ENCODE measurements at places on chromosomes 1 and 21.

GRCh38 chr1:109617291-109617801 lies 2.1 kb downstream of the GNAT2 start:
- no peak for DNase-seq

DNA sequence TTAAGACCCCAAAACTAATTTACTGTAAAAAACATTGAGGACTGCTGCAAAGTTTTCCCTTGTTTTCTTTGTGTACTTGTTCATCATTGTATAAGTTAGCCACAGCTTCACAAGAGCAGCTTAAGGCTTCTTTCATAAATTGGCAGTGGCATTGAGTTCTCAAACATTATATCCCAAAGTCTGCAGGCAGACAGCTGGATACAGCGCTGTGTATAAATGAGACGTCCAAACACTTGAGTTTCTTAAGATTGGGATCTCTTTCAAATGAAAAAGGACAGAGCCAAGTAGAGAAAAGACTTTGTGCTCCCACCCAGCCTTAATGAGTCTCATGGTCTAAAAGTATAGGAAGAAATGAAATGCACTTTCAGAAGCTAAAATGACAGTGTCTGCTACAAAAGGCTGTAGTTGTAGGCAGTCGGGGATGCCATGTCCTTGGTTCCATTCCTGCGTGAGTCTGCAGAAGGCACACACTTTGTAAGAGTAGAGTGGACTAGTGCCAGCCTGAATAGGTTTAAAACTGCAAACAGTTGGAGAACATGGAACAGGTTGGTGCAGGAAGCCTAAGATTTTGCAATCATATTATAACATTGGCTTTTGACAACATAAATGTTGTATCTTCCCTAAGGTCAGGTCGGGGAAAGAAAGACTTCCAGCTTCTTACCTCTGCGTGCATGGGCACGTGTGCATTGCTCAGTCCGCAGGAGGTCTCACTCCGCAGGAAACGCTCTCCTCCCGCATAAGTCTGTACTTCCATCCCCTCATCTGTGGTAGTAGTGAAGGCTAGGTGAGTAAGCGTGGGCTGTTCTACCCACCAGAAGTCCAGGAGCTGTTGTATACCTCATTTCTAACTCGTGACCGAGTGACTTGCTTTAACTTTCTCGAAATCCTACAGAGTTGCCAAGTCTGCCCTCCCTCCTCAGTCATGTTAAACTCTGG lies 94.4 kb downstream of the CD247 start:
- no peak for DNase-seq

DNA sequence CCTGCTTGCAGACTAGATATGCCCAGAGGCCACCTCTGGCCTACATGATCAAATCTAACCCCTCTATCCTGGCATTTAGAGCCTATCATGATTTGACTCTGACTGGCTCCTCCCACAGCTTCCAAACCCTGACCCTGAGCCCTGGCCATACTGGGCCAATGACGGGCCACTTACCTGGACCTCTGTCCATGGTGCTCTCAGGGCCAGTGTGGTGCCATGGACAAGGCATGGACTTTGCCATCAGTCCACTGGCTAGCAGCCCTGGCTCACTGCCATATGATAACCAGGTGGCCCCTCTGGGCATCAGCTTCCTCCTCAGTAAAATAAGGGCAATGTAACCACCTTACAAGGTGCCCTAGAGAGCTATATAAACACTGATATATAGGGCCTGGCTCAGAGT lies 713.4 kb downstream of the PTPRU start:
- no peak for DNase-seq

- no peak for DNase-seq
Measured at GRCh38 chr1:21871943-21872342, 59.9 kb downstream of the LDLRAD2 start.

- no peak for DNase-seq
Measured at GRCh38 chr1:181522864-181523263, 39.5 kb downstream of the CACNA1E start.

DNA sequence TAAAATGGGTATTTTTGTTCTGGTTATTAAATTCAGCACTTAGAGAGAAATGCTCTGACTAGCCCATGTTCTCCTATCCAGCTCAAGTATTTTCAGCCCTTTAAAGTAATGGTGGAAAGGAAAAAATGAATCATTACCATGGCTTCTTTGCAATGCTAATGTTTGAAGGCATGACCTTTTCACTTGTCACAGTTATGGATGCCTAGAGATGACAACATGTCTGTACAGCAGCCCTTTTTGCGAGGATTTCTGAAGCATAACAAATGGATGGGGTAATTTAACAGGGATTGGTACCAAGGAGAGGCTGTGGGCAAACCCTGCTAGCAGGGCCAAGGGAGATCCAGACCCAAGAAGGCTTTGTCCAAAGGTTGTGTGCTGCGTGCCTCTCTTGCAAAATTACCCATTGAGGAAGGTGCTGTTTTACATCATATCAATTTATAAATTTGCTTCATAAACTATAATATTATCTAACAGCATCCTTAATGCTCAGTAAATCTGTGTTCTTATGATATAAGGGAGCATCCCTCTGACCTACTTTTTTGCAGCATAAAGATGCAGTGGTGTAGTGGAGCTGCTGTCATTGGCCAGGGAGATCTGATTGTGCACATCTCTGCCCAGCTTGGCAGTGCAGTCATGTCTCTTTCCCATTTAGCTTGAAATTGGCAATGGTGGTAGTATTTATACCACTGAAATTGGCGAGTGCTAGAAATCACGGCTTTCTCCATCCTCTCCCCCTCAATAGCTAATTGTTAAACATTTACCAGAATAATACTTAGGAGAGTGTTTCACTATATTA lies 327.1 kb downstream of the PCP4 start:
- no peak for DNase-seq

DNA sequence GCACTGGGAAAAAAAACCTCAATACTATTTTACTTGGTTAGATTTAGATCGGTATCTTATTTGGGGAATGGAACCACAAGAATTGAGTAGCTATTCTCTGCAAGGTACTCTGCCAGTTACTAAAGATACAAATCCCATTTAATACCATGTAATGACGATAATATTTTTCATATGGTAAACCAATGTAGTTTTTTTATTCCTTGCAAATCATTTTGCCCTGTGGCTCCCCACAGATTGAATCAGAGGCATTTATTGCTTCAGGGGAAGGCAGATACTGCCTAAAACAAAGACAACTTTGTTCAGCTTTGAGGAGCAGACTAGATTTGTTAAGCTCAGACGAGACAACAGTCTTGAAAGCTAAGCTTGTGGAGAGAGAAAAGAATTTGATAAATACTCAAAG lies 226.7 kb upstream of the RUNX1 start:
- no peak for DNase-seq

DNA sequence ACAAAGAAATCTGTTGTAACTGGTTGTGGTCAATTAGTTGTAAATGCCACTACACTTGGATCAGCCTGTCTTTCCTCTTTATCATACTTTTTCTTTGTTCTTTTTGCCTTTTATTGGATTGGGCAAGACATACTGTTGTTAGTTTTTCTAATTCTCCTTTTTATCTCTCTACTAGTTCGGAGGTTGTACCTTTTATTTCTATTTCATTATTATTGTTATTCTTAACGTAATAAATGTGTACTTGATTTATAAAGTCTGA lies 59.2 kb downstream of the IVNS1ABP start:
- no peak for DNase-seq

- no peak for DNase-seq
Measured at GRCh38 chr1:17933501-17933900, 174.1 kb upstream of the IGSF21 start.

- DNase-seq, result no peak
Measured at GRCh38 chr21:17903029-17903806, 84.1 kb upstream of the C21orf91 start.

DNA sequence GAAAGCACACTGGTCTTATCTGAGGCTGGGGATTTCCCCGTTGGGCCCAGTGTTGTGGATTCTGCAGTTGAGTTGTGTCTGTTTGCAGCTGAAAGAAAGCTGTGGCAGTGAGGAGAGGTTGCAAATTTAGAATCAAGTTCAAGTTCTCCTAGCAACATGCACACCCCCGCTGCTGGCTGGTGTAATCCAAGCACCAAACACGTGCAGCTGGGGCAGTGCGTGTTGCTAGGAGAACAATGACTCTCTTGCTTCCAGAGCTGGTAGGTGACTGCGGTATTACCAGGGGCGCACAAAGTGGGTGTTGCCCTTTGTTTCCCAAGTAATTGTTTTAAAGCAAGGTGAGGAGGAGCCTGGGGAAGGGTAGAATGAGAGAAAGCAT lies 91.5 kb downstream of the IER5 start:
- DNase-seq, result peak; percentile 15

- no peak for DNase-seq
Measured at GRCh38 chr1:25927521-25928265, 21.5 kb upstream of the STMN1 start.

DNA sequence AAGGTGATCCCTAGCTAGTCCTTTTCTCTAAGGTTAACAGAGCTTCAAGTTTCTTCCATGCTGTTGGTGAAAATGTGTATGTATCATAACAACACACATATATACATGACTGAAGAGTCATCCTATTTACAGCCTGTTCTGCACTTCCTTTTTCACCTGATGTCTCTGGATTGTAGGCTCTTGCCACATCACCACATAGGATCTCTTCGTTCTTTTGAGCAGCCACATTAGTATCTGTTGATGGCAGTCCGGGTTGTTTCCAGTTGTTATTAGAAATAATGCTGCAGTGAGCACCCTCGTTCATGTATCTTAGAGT lies 19.7 kb downstream of the MRPL37 start:
- no peak for DNase-seq

DNA sequence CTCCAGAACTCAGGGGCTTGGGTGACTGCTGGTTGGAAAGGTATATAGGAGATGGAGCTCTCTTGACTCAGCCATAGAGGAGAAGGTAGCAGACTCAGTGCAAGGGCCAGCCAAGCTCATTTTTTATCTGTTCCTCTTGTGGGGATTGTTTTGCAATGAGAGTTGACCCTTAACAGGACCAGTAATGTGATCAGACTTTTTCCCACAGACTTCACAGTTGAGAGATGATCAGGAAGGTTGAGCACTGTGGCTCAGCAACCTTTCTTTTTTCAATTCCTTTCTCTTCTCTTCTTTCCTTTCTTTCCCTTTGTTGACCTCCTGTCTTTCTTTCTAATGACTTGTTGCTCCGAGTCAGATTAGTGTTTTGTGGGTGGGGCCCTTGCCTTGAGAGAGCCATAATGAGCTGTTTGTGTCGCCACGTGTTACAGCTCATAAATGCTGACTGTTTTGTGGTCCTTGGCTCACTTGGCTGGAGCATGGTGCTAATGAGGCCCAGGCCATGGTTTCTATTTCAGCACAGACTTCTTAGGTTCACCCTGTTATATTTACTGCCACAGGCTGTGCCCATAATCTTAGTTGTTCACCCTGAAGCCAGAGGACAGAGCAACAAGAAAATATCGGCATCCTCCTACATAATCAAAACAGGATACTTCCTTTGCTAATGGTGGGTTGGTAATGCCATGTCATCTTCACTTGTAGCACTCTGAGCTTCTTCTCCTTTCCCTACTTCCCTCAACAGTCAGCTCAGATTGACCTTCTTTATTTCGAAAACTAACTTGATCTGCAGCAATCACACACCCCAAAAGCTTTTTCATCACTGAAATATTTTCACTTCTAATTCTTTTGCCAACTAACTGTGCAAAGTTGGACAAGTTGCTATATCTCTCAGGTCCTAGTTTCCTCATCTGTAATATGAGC lies 13.9 kb downstream of the ADAM30 start:
- no peak for DNase-seq

DNA sequence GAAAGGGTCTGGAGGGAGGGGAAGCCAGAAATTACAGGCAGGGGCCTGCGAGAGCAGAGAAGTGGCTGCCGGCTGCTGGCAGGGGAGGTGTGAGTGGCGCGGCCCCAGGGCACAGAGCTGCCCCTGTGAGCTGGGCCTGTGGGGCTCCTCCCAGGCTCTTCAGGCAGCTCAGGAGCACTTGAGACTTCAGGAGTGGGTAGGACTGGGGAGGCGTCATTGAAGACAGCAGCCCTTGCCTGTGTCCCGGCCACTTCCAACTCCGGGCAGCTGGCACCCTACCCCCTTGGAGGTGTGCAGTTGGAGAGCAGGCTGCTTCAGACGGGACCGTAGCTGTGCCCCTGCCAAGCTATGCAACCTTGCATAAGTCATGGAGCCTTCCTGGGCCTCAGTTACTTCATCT lies 87.5 kb upstream of the ACTL8 start:
- no peak for DNase-seq

- no peak for DNase-seq
Measured at GRCh38 chr1:190436615-190437014, 41.0 kb downstream of the BRINP3 start.

- no peak for DNase-seq
Measured at GRCh38 chr1:186569856-186570255, 108.9 kb upstream of the PDC start.

- DNase-seq, result no peak
Measured at GRCh38 chr1:75768016-75768415, 18.0 kb upstream of the RABGGTB start.

DNA sequence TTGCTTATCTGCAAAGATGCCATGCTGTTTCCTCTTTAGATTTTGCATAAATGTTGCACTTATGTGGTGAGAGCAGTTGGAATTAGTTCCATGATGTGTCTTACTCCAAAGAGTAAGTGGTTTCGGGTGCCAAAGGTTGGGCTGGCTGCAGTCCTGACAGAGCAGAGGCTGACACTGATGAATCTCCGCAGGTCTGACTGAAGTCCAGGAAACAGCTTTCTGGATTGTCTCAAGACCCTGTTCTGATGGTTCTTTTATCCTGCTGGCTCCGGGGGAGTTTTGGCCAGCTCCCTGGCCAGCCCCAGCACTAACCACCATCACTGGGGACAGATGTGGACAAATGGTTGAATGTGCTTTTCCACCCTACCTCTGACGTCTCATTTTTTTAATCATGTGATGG lies 207.2 kb upstream of the KIAA0040 start:
- no peak for DNase-seq

DNA sequence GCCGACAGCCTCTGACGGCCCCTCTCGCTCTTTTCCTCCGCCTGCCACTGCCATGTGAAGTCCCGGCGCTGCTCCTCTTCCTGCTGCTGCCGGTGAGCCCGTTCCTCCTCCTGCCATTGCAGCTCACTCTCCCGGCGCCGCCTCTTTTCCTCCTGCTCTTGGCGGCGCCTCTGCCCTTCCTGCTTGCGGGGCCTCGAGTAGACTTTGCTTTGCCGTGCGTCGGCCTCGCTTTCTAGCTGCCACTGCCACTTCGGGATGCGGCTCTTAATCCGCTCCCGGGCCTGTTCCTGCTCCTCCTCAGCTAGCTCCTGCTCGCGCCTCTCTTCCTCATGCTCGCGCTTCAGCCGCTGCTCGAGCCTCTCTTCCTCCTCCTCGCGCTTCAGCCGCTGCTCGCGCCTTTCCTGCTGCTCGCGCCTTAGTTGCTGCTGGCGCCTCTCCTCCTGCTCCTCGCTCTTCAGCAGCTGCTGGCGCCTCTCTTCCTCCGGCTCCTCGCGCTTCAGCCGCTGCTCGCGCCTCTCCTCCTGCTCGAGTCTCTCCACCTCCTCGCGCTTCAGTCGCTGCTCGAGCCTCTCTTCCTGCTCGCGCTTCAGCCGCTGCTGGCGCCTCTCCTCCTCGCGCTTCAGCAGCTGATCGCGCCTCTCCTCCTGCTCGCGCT lies 4.3 kb downstream of the TCHH start:
- no peak for DNase-seq
